NCI-H2107 (cell line): ENCODE measurements at places on chromosomes 7 and 10.

DNA sequence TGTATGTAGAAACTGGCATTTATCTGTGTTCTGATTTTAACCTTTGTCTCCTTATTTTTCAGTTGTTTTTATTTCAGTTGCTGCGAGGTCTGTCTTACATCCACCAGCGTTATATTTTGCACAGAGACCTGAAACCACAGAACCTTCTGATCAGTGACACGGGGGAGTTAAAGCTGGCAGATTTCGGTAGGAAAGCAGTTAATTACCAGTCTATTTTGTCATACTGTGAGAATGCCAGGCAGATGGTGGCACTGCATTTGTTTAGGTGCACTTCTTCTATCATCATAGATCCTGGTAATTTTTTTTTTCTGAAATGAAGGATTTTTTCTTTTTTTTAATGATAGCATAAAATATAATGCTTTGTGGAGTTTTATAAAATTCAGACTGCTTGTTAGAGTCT is 321.4 kb downstream of the CDK14 start:
- DNase-seq = no peak

GRCh38 chr10:47181052-47181849 is 118.7 kb upstream of the GDF10 start:
- no peak for DNase-seq

DNA sequence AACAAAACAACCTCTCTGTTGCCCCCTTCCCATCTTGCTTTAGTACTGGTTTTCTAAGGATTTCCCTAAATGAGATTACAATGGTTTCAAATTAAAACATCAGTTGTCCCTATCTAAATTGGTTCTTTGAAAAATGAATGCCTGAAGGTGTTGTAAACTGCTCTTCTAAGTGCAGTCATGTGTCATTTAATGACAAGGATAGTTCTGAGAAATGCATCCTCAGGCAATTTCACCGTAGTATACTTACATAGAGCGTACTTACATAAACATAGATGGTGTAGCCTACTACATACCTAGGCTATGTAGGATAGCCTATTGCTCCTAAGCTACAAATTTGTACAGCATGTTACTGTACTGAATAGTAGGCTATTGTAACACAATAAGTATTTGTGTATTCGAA is 278.1 kb downstream of the MAGI2 start:
- no peak for DNase-seq

GRCh38 chr10:76917071-76917470 is 720.5 kb downstream of the KCNMA1 start:
- DNase-seq = no peak

- no peak for DNase-seq
Observed at GRCh38 chr7:1928645-1929348, 258.7 kb downstream of the ELFN1 start.

GRCh38 chr10:69883310-69884023 is 81.8 kb downstream of the COL13A1 start:
- DNase-seq = no peak

GRCh38 chr10:5538446-5538845 is 13.7 kb downstream of the CALML3 start:
- no peak for DNase-seq

DNA sequence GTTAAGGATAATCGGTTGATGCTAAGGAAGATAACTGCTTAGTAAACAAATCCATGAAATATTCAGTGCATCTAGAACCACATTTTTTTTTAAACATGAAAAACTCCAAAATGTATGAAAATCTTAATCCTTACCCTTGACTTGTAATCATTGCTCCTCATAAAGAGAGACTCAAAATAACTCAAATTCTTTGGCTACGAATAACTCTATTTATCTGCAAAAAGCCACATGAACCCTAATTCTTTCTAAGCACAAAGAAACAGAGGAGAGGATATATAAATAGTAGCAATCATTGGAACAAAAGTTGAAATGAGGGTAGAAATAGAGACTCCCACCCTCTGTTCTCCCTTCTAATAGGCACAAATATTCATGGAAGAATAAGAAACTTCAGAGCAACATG is 40.2 kb downstream of the ANK3 start:
- no peak for DNase-seq

- DNase-seq = no peak
Observed at GRCh38 chr7:158791107-158791506, 38.2 kb downstream of the ESYT2 start.

DNA sequence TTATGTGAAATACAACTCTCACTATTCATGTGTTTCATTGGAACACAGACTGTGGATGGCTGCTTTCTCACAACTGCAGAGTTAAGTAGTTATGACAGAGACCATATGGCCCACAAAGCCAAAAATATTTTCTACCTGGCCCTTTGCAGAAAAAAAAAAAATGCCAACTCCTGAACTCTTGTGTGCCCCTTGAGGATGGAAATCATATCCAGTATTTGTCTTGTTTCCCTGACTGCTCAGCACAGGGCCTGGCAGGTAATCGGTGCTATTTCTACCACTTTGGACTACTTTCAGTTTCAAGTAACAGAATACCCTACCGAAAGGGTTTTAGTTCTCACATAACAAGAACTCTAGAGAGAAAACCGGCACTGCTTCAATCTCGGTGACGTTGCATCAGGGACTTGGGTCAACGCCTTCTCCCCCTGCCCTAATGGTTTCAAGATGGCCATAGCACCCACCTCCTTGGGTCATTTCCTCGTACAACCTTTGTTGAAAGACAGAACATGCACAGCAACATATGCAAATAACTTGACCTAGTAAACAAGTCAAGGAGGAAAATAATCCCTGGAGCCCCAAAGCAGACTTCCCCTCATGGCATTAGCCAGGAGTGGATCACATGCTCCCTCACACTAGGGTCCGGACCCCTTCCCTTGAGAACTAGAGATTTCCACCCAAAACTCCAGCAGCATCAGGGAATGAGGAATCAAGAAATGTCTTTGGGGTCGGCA is 11.8 kb upstream of the GPNMB start:
- no peak for DNase-seq

DNA sequence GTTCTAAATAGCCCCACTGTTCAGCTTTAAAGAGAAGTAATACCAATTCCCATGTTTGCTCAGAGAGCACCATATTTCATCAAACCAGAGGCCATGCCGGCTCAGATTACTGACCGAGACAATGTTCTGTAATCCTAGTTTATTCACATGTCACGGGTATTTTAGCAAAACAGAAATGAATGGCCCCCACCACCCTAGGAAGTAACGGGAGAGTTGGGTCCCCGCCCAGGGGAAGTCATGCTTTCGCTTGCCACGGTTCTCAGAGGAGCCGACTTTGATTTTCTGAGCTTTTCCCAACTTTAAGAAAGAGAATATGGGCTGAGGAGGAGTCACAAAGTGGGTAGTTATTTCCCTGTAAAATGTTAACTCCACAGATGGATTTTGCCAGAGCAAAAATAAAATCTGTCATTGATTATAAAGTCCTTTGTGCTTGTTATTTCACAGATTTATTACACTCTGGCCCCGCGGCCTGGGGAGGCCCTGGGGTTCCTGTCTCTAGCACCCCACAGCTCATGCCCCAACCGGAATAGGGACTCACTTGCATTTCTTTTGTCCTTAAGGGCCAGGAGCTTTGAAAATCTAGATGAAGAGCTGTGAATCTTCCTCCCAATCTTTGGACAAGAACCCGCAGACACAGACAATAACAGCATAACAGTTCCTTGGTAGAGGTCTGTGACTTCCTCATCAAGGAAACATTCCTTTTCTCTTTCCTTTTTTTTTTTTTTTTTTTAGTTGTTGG is 3.7 kb upstream of the GDF10 start:
- DNase-seq = no peak

DNA sequence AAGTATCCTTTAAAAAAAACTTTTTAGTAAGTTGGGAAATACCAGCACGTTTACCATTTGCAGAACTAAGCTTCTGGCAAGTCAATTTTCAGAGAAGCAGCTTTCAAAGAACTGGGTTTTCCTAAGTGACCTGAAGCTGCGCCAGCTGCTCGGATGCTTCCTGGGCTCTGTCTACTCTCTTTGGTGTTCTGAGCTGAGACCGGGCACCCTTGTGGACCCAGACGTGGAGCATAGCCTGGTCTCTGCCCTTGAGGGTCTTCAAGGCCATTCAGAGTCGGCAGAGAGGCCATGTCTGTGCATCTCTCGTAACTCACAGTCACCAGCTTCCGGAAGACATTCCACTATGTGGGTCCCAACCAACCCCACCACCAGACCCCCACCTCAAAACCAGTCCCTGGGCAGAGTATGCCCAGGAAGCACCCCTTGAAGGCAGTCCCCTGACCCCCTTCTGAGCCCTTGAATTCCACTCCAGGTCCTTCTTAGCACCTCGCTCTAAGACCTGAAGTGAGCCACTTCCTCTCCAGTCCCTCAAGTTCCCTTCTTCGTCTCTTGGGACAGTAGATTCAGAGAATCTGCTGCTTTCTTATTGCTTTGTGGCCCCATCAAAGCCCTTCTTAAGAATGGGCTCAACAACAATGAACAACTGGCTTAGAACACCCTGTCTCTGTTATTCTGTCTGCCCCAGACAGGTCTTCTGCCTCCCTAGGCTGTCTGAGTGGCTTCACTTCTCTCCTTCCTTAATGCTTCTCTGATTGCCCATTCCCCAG is 8.5 kb downstream of the CALML5 start:
- no peak for DNase-seq

GRCh38 chr7:55409482-55410225 is 44.5 kb downstream of the LANCL2 start:
- DNase-seq = peak; percentile 65

- DNase-seq = no peak
Observed at GRCh38 chr7:100826514-100827329, 601 bp downstream of the EPHB4 start.

DNA sequence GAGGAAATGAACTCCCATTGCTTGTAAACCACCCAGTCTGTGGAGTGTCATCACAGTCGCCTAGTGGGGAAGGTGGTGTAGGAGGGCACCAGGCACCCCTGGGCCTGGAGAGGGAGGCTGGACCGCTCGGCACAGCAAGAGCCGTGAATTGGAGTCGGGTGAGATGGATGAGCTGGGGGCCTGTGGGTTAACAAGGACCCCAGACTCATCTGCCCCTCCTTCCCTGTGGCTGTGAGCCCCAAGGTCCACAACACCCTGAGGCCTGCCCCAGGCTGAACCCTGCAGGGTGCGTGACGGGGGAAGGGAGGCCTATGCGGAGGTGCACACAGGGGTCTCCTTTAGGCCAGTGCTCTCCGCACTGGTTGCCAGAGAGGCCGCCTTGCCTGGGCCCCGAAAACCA is 581.4 kb upstream of the FOXK1 start:
- no peak for DNase-seq

GRCh38 chr7:95491201-95491600 is 5.5 kb downstream of the ASB4 start:
- DNase-seq = no peak

DNA sequence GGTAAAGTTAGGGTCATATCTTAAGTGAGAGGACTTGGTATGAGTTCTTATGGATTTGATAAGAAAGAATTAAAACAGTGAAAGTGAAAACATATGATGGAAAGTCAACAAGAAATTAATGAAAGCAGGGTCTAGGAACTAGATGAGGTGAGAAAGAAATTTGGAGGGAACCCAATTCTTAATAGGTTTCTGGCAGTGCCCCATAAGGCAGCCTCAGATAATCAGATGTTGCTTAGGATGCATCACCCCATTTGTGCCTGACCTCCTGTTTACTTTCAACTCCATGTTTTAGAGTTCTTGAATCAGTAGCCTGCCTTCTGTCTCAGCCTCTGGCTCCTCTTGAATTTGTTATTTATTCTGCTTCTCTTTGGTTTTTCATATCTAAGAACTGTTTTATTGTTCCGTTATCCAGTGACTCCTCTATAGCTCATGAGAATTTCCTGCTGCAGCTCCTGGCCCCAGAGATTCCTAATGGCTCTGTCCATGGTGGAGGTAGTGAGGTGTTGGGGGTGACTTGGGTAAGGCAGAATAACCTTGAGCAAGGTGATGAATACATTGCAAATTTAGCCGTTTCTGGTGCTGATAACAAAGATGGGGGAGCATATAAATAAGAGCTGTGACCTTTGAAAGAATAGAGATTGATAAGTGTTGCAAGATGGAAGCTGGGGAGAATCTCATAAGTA is 17.6 kb downstream of the ITGB8 start:
- no peak for DNase-seq

GRCh38 chr7:46205478-46205877 is 284.4 kb upstream of the IGFBP3 start:
- no peak for DNase-seq

- no peak for DNase-seq
Observed at GRCh38 chr7:38940774-38941173, 31.8 kb upstream of the VPS41 start.

GRCh38 chr7:96697822-96698221 is 11.8 kb downstream of the SEM1 start:
- no peak for DNase-seq

GRCh38 chr7:43679210-43680068 is 49.9 kb downstream of the COA1 start:
- DNase-seq = no peak

DNA sequence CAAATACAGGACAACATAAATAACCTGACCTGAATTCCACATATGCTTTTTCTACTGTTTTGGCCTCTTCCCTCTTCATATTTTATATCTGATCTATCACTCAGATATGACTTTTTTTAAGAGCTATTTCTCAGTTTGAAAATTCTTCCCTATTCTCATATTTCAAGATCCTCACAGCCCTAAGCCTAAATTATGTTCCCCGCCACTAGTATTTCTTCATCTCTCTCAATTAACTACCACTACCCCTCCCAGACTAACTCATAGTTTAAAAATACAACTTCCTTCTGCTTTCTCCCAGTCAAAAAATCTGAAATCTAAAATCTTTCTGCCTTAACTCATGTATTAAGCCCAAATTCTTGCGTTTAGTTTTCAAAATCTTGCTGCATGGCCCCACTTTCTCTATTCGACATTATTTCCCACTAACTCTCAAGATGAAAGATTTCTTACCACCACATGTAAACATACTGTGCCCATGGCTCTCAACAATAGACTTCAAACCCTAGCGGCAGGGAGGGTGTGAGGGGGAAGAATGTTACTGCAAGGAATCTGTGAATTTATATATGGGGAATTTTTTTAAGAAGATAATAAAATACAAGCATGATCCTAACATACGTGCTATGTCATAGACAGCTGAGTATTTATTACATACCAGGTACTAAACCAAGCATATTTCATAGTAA is 64.6 kb downstream of the TFEC start:
- DNase-seq = no peak

GRCh38 chr7:29471444-29472138 is 92.0 kb upstream of the PRR15 start:
- DNase-seq = no peak
